ENCODE measurements at places on chromosomes 13 and 19.
A peak's percentile ranks its signal among the peaks of the same experiment; 100 is the strongest.

DNA sequence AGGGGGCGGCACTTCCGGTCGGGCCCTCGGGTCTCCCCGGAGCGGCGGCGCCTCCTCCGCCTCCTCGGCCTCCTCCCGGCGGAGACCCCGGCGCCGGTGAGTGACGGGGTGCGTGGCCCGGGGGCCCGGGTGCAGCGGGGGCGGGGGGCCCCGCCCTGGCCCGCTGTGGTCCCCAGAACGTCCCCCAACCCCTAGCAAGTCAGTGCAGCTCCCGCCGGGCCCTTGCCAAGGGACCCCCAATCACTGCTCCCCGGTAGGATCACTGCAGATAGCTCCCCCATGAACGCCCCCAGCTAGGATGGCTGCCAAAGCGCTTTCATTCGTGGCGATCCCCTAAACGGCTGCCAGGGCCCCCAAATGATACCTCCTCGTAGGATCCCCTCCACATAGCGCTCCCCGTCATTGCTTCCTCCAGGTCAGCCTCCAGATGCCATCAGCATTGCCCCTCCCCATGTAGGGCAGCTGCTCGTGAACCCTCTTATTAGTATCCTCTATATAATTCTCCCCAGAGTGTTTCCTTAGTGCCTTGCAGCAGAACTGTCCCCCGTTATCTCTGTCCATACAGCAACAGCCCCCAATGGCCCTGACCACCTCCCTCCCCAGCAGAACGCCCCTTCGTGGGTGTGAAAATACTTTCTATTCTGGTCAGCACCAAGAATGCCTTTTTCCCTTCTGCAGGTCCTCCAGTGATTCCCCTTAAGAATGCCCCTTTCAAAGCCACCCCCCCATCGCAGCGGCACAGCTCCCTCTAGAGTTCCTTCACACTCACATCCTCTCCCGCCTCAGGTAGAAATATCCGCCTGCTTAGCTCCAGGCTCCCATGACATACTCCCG, at the start of gene ZNF865:
Gene ZNF865 (plus strand): TSS at position 11 of the 834 bp plus-strand sequence. CDS start 7,972 bp downstream, outside the sequence.
- DNase-seq, result peak; percentile 70

- no peak for DNase-seq
Measured at GRCh38 chr13:99982036-99982730, 599 bp downstream of the ZIC2 start.

GRCh38 chr19:3839941-3840340, 28.9 kb downstream of the ZFR2 start:
- DNase-seq, result no peak

GRCh38 chr19:29858621-29859020, 46.8 kb downstream of the CCNE1 start:
- DNase-seq, result no peak

- no peak for DNase-seq
Measured at GRCh38 chr13:35478271-35479037, 2.0 kb upstream of the MAB21L1 start.
